NCI-H1436 (cell line): ENCODE measurements at places on chromosomes 3 and 15.

GRCh38 chr3:195224156-195224979, 46.6 kb downstream of the XXYLT1 start:
- DNase-seq: no peak

- DNase-seq: no peak
Observed at GRCh38 chr3:132519914-132520313, 77.2 kb upstream of the ACKR4 start.

GRCh38 chr3:113649174-113649845, 47.1 kb downstream of the USF3 start:
- DNase-seq: no peak

DNA sequence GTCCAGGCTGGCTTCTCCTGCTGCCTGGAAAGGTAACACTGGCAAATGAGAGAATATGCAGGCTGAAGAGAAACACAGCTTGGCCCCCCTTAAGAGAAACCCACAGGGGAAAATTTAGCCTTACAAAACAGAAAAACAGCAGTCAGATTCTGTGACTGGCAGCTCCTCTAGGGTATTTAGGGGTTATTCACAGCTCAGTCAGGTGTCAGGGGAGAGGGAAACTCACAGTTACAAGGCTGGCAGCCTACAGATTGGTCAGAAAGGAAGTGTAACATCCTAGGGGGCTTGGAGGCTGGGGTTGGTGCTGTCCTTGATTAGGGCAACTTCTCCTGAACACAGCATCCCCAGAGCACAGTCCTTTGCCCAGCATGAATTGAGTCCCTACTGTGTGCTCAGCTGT, 81.4 kb downstream of the SEMA5B start:
- no peak for DNase-seq

- DNase-seq: no peak
Observed at GRCh38 chr3:42732196-42732828, 29.7 kb upstream of the HHATL start.

DNA sequence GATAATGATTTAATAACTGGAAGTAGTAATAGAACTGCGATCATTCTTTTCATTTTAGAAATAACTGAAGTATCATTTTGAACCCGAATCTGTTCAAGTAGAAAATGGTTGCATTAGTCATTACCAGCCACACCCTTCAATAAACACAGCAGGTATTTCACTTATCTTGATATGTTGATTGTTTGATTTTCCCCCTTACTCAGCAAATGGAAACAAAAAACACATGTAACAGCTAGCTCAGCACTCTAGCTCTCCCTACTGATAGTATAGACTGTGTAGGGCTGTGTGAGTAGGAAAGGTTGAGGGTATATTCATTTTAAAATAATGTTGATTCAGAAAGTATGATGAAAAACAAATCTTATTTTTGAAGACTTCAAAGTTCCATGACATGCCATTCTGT, 1.1 kb upstream of the GPR149 start:
- no peak for DNase-seq

DNA sequence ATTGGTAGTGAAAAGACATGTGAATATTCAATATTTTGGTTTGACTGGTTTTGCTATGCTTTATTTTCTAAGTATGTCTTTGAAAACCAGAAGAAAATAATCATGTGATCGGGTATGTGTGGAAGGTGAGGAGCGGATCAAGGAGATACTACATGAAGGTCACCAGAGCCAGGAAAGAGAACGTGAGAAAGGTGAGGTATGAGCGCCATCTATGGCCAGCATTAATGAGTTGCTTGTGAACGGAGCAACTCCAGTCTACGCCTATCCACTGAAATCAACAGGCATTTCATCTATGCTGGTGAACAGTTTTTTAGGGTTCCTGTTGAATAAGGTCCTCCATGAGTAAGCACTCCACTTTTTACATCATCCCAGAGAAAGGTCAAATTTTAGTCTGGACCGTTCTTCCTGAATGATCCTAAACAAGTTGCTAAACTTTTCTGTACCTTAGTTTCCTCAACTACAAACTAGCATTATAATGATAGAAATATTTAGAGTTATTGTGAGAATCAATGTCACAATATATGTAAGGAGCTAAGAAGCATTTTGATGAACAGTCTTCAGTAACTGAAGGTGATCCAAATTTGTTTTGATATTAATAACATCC, 1435.2 kb upstream of the CADM2 start:
- DNase-seq: peak; percentile 6

GRCh38 chr15:68674975-68675374, 96.2 kb downstream of the CORO2B start:
- no peak for DNase-seq

DNA sequence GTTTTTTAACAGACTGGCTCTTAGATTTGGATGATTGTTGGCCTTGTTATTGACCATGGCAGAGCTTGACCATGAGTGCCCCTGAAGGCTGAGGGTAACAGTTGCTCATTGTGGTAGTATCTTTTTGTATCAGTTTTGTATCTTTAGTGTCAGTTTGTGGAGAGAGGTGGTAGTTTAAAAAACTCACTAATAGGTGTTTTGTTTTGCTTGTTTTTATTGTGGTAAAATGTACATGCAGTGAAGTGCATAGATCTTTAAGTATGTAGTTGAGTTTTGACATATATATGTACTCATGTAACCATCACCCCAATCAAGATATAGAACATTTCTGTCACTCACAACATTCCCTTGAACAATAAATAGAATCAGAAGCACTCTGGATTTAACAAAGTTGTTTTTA, 9.8 kb downstream of the GMPS start:
- no peak for DNase-seq

DNA sequence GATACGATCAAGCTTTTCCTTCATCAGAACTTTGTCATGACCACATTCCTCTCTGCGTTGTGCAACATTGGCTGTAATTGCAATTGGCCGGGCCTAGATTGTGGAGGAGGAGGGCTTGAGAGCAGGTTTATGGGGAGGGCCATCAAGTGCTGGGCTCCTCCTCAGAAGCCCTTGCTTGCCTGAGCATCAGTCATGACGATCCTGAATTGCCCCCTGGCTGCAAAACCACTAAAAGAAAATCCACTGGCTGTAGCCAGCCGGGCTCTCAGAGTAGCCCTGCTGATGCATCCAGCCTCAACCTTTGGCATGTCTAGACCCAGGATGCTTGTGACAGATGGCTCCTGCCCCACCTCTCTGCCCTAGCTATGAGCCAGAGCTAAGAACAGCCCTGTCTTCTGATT, 13.4 kb upstream of the TRH start:
- DNase-seq: no peak

GRCh38 chr3:13426591-13426990, 6.5 kb upstream of the NUP210 start:
- DNase-seq: no peak

DNA sequence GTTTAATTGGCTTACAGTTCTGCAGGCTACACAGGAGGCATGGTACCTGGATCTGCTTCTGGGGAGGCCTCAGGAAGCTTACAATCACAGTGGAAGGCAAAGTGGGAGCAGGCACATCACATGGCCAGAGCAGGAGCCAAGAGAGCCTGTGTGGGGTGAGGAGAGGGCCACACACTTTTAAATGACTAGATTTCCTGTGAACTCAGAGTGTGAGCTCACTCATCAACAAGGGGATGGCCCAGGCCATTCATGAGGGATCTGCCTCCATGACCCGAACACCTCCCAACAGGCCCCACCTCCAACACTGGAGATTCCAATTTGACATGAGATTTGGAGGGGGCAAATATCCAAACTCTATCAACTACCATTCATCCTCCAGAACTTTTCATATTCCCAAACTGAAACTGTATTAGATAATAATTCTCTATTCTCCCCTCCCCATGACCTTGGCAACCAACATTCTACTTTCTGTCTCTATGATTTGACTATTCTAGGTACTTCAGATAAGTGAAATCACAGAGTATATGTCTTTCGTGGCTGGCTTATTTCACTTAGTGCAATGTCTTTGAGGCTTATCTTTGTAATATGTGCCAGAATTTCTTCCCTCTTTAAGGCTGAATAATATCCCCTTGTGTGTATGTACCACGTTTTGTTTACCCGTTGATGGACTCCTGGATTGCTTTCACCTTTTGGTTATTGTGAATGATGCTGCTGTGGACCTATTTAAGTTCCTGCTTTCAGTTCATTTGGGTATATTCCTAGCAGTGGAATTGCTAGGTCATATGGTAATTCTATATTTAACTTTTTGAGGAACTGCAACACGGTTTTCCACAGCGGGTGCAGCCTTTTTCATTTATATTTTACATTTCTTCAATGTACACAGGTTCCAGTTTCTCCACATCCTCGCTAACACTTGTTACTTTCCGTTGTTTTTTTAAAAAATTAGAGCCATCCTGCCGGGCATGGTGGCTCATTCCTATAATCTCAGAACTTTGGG, 43.8 kb downstream of the TKT start:
- DNase-seq: no peak

DNA sequence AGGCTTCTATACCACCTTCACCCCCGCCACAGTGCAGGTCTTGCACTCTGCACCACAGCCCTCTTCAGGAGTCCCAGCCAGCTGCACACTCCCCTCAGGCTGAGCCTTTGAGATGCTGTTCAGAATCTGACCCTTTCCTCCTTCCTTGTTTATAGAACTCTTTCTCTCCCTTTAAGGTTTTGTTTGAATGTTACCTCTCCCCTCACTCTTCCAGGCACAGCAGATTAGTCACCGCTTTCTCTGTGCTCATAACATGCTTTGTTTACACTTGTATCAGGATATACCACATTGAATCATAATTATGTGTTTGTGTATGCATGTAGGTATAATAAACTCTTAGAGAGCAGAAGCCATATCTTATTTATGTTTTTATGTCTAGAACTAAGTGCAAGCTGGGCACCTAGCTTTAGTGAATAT, 168.4 kb upstream of the BCL6 start:
- DNase-seq: peak; percentile 25

GRCh38 chr3:66400411-66401156, 100.2 kb downstream of the LRIG1 start:
- no peak for DNase-seq

DNA sequence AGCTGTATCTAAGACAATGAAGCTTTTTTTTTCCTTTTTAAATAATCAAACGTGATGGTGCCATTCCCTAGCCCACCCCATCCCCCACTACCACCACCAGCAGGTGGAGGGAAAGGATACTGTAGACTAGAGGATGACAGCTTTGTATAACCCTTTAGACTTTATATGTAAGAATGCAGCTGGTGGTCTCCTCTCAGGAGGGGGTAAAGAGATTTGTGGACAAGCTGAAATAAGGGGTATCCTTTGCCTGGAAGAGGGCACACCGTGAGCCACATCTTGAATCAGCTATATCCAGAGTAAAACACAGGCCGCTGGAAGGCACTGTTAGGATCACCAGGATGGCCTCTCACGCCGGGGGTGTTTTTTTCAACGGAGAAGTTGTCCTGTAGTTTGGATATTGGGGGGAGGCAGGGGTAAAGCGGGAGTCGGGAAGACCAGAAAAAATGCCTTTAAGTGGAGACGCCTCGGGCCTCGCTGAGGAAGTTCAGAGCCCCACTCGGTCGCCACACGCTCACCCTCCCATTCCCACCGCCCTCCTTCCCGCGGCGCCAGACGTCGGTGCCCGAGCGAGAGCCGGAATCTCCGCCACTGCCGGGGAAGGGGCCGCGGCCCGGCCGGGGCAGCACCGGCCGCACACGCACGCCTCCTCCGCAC, 986 bp downstream of the KPNA4 start:
- DNase-seq: no peak

GRCh38 chr3:43478118-43478785, 143.6 kb downstream of the ANO10 start:
- no peak for DNase-seq

GRCh38 chr3:39528844-39529243, 61.4 kb downstream of the MOBP start:
- DNase-seq: no peak

DNA sequence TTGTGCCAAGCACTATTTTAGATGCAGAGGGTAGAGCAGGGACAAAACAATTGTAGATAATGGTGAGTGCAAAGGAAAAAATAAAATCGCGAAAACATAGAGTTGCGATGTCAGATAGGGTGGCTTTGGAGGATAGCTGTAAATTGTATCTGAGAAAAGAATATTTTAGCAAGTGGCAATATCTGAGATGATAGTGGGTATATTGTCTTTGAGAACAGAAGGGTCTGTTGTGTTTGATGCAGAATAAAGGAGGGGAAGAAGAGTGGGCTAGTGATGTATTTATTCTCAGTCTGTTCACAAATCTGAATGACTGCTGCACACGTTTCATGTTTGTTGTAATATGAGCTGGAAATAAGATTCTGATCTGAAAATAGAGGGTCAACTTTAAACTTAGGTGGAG, 396.8 kb downstream of the CADM2 start:
- no peak for DNase-seq

DNA sequence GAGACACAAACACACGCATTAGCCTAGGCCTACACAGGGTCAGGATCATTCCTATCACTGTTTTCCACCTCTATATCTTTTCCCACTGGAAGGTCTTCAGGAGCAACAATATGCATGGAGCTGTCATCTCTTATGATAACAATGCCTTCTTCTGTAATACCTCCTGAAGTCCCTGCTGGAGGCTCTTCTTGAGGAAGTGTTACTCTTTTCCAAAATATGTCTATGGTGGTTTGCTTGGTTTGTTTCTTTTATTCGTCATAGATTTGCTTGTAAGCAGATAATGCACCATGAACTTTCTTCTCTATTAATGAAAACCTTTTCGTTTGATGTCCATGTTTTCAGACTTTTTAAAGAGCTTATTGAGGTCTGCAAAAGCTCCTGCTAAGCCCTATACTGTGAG, 109.3 kb downstream of the GMPS start:
- no peak for DNase-seq

- no peak for DNase-seq
Observed at GRCh38 chr15:98289747-98290146, 329.2 kb downstream of the ARRDC4 start.

GRCh38 chr3:152276681-152277080, 8.0 kb downstream of the MBNL1 start:
- DNase-seq: no peak

DNA sequence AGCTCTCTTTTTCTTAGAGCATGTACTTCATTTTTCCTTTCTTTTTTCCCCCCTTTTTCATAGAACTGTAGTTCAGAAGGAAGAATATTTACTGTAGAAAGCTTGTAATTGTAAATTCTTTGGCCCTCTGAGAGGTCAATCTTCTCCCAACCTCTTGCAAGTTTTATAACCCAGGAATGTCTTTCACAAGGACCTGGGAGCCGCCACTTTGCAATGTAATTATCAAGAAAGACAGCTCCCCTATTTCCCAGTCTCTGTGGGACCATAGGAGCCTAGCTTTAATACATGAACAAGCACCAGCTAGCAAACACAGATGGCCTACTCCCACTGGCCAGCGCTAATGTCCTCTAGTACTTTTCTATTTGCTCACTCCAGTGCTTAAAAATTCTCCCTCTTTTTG, 51.4 kb downstream of the NFKBIZ start:
- no peak for DNase-seq
